Activated CD8-positive, alpha-beta T cell treated with anti-CD3 and anti-CD28 coated beads, Interleukin-2, amount 10 ng/mL, durations not matched to agents 7 days and 5 days (primary cell): ENCODE measurements at places on chromosomes 11 and 22. TPM values are rescaled to one million over a fixed set of nuclear protein-coding genes. Genes with fewer than 3 reads are reported as not detected.

Gene P2RY2
- total RNA-seq: not detected

Gene INPP5J
- not detected for total RNA-seq

Gene FOLR1
- not detected for total RNA-seq

Gene SLC25A18
- total RNA-seq: not detected

Gene BDNF
- total RNA-seq: not detected

Gene USP2
- total RNA-seq: 0.68 TPM

Gene VSTM5
- total RNA-seq: not detected

Gene PLAAT5
- total RNA-seq: 0.68 TPM

Gene AGBL2
- 5.6 TPM for total RNA-seq

Gene GRK3
- 36.6 TPM for total RNA-seq

Gene CYB561A3
- total RNA-seq: 55.6 TPM

Gene TYMP
- 71.8 TPM for total RNA-seq

Gene H19
- total RNA-seq: not detected

Gene NCF4
- 48.2 TPM for total RNA-seq

Gene SPI1
- total RNA-seq: not detected

Gene BEST1
- not detected for total RNA-seq

Gene NUP160
- 67.8 TPM for total RNA-seq

Gene ALDH3B1
- total RNA-seq: not detected

Gene CST6
- total RNA-seq: not detected

Gene SOX6
- not detected for total RNA-seq

Gene SAA2
- total RNA-seq: not detected

Gene IL10RA
- total RNA-seq: 202 TPM

Gene C22orf23
- total RNA-seq: not detected

Gene CASP12
- not detected for total RNA-seq

Gene KREMEN1
- total RNA-seq: not detected

Gene OR10G8
- not detected for total RNA-seq

Gene ADM
- total RNA-seq: 3.9 TPM

Gene CDC42BPG
- total RNA-seq: 1.2 TPM

Gene CECR2
- total RNA-seq: not detected

Gene MIAT
- total RNA-seq: 23.6 TPM

Gene GAL
- total RNA-seq: not detected

Gene MAPK12
- total RNA-seq: 5.3 TPM

Gene TNNT3
- 2.6 TPM for total RNA-seq

Gene PTPRCAP
- total RNA-seq: 447 TPM

Gene CCDC89
- 0.23 TPM for total RNA-seq

Gene POTEH
- not detected for total RNA-seq

Gene DEUP1
- total RNA-seq: not detected

Gene MS4A12
- not detected for total RNA-seq

Gene IL18BP
- 16.2 TPM for total RNA-seq

Gene FAM227A
- total RNA-seq: 0.89 TPM

Gene FIBIN
- total RNA-seq: not detected

Gene SLN
- not detected for total RNA-seq

Gene MYRF
- total RNA-seq: 2.9 TPM

Gene VSIG10L2
- total RNA-seq: not detected

Gene OSBP2
- 0.55 TPM for total RNA-seq
